ENCODE measurements at places on chromosomes 4 and X.

- DNase-seq = no peak
These were observed 17.7 kb downstream of the ADH4 start for GRCh38 chr4:99126376-99126775.

GRCh38 chrX:48896611-48897011 lies 957 bp downstream of the TIMM17B start:
- DNase-seq = no peak

GRCh38 chr4:39394706-39395105 lies 12.0 kb upstream of the KLB start:
- DNase-seq = no peak

DNA sequence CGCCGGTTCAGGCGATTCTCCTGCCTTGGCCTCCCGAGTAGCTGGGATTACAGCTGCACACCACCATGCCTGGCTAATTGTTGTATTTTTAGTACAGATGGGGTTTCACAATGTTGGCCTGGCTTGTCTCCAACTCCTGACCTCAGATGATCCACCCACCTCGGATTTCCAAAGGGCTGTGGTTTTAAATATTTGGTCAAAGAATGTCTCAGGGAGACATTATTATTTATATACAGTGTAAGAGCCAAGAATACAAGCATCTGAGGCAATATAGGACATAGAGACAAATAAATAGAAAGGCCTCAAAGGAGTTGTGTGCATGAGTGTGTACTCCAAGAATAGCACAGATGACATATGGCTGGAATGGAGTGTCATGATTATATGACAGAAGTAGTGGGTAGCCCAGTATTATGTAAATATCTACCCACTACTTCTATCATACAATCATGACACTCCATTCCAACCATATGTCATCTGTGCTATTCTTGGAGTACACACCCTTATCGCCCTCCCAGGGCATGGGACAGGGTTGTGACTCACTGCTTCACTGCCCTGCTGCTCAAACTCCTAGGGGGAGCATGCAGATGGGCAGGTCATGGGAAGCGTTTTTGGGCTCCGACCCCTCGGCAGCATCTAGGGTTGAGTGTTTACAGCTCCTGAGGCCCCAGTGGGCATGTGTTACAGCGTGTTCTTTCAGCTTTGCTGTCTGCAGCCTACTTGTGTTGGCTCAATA lies 1649.8 kb upstream of the PCDH10 start:
- DNase-seq = no peak

GRCh38 chrX:132712350-132712749 lies 223.5 kb upstream of the MBNL3 start:
- DNase-seq = no peak

- DNase-seq = no peak
These were observed 9.5 kb downstream of the TLR1 start for GRCh38 chr4:38795087-38795486.

DNA sequence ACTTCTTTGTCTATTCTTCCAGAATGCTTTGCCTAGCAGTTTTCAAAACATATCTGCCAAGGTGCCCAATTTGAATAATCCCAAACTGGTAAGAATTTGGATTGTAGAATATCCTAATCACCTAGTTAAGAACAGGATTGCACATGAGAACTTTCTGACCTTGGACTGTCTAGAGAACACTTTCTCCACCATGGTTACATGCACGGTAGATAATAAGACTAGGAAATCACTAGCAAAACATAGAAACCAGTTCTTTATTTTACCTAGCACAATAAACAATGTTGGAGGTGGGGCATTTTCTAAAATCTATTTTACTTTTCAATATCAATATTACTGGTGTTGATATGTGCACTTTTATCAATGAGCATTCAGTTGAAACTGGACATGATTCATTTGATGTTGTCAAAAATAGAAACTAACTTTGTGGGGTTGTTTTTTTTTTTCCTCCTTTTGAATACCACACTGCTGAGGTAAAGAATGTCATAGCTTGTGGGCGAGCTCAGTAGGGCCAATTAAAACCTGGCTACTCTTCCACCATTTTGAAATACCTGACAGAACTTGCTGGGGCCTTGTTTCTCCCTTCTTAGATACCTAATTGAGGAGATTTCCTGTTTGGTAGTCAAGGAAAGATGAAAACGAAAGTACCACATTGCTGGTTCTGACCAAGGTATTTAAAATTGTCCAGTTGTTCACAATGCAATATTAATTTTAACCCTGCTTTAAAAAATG lies 10.4 kb downstream of the MID1IP1 start:
- DNase-seq = no peak

- no peak for DNase-seq
These were observed 134.6 kb downstream of the AASDH start for GRCh38 chr4:56252561-56253152.

DNA sequence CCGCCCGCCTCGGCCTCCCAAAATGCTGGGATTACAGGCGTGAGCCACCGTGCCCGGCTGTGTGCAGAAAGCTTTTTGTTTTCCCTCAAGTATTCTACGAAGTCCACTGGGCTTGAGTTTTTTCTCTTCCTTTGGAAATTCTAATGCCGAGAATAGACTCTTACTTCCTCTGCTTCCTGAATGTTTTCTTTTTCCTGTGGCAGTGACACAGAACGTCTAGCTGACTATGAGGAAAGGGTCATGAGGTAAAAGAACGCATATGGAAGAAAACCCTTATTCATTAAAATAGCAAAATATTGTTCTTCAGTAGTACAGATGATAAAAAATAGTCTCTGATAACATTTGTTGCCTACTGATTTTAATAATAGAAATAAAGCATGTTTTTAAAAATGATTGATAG lies 4.9 kb upstream of the SLC25A4 start:
- no peak for DNase-seq

GRCh38 chr4:10025230-10025806 lies 4.0 kb upstream of the SLC2A9 start:
- no peak for DNase-seq

GRCh38 chr4:67130411-67130810 lies 414.9 kb downstream of the CENPC start:
- no peak for DNase-seq

GRCh38 chr4:23718435-23718834 lies 171.4 kb downstream of the PPARGC1A start:
- DNase-seq = no peak

- DNase-seq = no peak
These were observed 202.5 kb upstream of the MAB21L2 start for GRCh38 chr4:150379454-150379853.

DNA sequence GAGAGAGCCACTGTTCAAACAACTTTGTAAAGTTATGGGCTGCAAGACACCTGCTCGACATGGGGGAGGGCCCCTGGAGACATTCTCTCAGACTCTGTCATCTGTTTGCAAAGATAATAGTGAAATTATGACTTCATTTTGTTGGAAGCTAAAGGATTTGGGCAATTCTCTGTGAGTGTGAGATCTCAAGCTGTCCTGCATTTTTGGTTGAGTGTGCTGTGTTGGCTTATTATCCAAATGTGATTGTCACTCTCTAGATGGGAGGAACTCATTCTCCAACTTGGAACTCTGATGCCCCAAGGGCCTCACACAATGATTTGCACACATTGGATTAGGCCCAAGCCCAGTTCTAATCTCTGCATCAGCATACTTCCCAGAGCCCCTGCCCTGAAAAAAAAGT lies 63.7 kb downstream of the STK32B start:
- DNase-seq = no peak

- DNase-seq = no peak
These were observed 64.4 kb downstream of the DLG3 start for GRCh38 chrX:70509078-70509477.

DNA sequence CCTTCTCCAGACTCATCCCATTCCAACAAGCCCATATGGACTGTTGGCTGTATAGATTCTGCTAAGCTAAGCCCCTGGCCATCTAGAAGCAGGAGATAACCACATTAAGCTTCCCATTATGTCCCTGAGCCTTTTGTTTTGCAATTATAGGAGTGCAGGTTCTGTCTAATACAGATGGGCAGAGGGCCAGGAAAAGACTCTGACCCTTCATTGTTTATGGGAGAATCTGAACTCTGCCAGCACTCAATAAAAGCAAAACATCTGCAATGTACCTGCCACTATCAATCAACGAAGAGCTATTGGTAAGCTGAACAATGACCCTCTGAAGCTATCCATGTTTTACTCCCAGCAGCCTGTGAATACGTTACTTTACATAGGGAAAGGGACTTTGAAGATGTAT lies 207.3 kb upstream of the CLNK start:
- DNase-seq = no peak

DNA sequence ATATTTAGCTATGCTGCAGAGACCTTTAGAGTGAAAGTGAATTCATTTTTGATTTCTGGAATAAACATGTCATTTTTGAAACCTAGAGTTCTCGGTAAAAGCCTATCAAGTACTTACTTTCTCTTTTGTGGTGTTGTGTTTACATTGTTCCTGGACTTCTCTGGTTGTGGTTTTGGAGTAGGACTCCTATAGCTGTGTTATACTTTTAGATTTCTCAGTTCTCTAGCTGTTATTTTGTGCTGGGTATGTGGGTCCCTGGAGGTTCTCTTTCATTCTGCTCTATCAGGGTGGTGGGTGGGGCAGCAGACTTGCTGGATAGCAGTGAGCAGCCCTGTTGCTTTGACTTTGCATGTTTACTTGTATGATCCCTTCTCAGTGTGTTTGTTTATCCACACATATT lies 25.6 kb upstream of the MSMO1 start:
- DNase-seq = no peak

- no peak for DNase-seq
These were observed 455.9 kb downstream of the AFF2 start for GRCh38 chrX:148956352-148956751.
